ENCODE measurements at places on chromosomes 11 and 22.

DNA sequence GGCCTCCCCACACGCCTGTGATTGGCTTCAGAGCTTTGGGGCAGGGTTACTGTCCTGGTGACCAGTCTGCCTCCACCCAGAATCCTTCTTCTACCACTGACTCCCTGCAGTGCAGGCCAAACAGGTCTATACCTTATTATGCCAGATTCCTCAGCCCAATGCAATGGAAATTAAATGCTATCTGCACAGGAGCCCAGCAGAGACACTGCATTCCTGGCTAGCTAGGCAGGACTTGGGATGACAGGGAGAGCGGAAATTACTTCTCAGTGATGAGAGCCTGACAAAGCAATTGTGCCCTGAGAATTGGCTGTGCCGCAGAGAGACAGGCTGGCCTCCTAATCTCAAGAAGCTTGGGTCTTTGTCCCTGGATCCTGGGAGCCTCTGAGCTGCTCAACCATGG, 143.8 kb upstream of the NCAM1 start:
- no peak for DNase-seq

- DNase-seq = no peak
Observed at GRCh38 chr22:20904008-20904979, 12.9 kb upstream of the CRKL start.

DNA sequence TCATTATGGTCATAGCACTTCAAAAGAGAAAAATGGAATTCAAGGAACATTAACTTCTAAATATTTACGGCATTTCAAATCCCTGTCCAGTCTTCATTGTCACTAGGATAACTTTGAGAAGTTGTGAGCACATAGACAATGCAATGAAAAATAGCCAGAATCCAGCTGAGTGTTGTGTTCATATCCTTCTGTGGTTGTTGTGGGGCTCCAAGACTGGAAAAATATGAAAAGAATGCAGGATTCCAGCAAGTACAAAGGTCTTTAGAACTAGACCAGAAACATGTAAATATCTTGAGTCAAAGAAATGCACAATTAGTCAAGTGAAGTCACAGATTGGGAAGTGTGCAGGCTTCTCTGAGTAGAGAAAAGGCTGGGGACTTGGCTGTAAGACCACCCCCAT, 68.7 kb downstream of the WT1 start:
- no peak for DNase-seq

DNA sequence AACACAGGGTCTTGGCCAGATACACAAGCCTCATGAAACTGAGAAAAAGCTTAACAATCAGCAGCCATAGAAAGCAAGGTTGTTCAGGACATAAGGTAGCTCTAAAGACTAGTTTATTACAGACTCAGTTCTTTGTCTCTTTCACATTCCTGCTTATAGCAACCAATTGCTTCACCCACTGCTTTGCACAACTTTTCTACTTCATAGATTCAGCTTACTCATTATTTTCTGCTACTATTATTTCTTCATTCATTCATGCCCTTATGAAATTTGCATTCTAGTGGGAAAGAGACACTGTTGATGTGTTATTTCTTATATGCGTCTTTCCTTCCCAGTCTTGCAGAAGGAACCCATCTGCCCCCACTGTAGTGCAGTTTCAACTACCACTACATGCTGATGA, 4.7 kb downstream of the CCDC34 start:
- DNase-seq = no peak

GRCh38 chr11:62880231-62880802, 379 bp upstream of the SLC3A2 start:
- DNase-seq = no peak

GRCh38 chr11:64238999-64239398, 1.9 kb upstream of the FKBP2 start:
- DNase-seq = no peak

GRCh38 chr22:41863472-41863871, 30.6 kb downstream of the SREBF2 start:
- no peak for DNase-seq

DNA sequence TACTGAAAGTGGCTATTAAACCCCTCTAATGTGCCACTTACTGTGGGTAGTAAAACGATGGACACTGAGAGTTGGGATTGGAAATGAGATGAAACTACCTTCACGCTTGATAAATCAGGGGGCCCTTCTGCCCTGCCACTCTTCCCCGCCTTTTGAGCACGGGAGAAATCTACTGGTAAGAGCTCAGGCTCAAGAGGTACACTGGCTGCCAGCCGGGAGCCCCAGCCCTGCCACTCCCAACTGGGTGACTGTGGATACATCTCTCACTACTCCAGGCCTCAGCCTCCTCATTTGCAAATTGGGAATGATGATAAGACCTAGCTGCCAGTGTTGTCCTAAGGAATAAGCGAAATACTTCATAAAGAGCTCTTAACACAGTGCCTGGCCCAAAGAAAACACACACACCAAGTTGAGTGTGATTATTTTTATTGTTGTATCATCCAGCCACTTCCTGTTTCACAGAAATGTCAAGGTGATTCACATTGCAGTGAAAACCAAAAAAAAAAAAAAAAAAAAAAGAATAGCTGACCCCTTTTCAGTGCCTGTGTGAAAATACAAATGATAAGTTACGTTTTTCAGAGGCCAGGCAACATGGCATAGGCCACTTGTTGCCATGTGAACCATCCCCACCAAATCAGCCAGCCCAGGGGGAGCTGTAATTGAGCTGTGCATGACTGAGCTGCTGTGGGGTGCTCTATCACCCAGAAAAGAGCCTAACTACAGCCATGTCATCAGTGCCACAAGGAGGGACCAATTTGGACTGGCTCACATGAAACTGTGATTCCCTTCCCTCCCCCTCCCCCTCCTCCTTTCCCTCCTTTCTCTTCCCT, 4.4 kb upstream of the ZNRD2 start:
- DNase-seq = no peak
